ENCODE measurements at places on chromosomes 3 and 15.

GRCh38 chr15:59199626-59200465 lies 6.8 kb upstream of the LDHAL6B start:
- DNase-seq: no peak

GRCh38 chr15:60426870-60427508 lies 29.2 kb upstream of the ANXA2 start:
- DNase-seq: no peak

GRCh38 chr3:154307363-154307762 lies 16.9 kb downstream of the DHX36 start:
- DNase-seq: no peak

- DNase-seq: no peak
Measured at GRCh38 chr15:95843241-95843910, 487.1 kb upstream of the NR2F2 start.

GRCh38 chr15:79168922-79169456 lies 78.4 kb upstream of the RASGRF1 start:
- no peak for DNase-seq

- DNase-seq: no peak
Measured at GRCh38 chr3:194471863-194472262, 14.9 kb downstream of the ATP13A3 start.

DNA sequence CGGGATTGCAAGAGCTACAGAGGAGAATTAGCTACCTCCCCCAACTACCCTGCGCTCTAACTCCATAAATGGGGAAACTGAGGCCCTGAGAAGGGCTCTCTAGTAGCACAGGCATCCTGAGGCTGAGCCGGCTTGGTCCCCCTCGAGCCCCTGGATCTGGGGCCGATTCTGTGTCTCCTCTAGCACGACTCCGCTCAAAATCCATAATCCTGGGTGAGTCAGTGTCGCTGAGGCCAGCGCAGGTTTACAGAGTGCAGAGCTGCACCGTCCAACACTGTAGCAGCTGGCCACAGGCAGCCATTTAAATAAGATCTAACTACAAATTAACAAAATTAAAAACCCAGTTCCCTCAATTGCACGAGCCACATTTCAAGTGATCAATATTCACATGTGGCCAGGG lies 10.8 kb downstream of the GATA2 start:
- no peak for DNase-seq

Data from CD4-positive, alpha-beta T cell treated with Interleukin-4 for 4 hours (primary cell).